ENCODE measurements at places on chromosomes 1 and 21. TPM values are rescaled to one million over a fixed set of nuclear protein-coding genes. Genes with fewer than 3 reads are reported as not detected.

The STPG1 gene
- total RNA-seq: 6.2 TPM

The HCRTR1 gene
- total RNA-seq: 0.31 TPM

The SWT1 gene
- 13.3 TPM for total RNA-seq

The MXRA8 gene
- 262 TPM for total RNA-seq

The GJB5 gene
- total RNA-seq: 0.36 TPM

The CYP4A11 gene
- total RNA-seq: 0.36 TPM

The AMY2A gene
- total RNA-seq: 1.5 TPM

The EGLN1 gene
- 45.5 TPM for total RNA-seq

The S100A1 gene
- total RNA-seq: 99.7 TPM

The TCHH gene
- total RNA-seq: 0.13 TPM

The BNIPL gene
- total RNA-seq: 0.22 TPM

The C1orf232 gene
- total RNA-seq: not detected

The IGSF5 gene
- total RNA-seq: not detected

The KCNN3 gene
- 1.8 TPM for total RNA-seq

The CFHR2 gene
- total RNA-seq: not detected

The LENEP gene
- not detected for total RNA-seq

The FCRL6 gene
- 1.2 TPM for total RNA-seq

The CLK2 gene
- 57.8 TPM for total RNA-seq

The LCE1C gene
- total RNA-seq: not detected

The EPHA8 gene
- not detected for total RNA-seq

The RNU1-4 gene
- total RNA-seq: 13,769 TPM

The TRPM2 gene
- 9.9 TPM for total RNA-seq

The UQCRHL gene
- 1.5 TPM for total RNA-seq

The EXTL1 gene
- total RNA-seq: 39.9 TPM

The CNKSR1 gene
- total RNA-seq: 3.1 TPM

The DEGS1 gene
- total RNA-seq: 46.0 TPM

The VSIG8 gene
- total RNA-seq: not detected

The CSTB gene
- 52.1 TPM for total RNA-seq

The ALX3 gene
- not detected for total RNA-seq

The ADCY10 gene
- total RNA-seq: 0.67 TPM

The OR2G6 gene
- total RNA-seq: not detected

The OR6K3 gene
- total RNA-seq: not detected

The FALEC gene
- total RNA-seq: not detected

The GPATCH2 gene
- 18.4 TPM for total RNA-seq

The RAB42 gene
- 5.8 TPM for total RNA-seq

The DMBX1 gene
- total RNA-seq: 0.13 TPM

Measured in sciatic nerve (tissue), 2 donors.